ENCODE measurements at places on chromosomes 13 and 19.

GRCh38 chr13:21967871-21968270, 297.0 kb downstream of the FGF9 start:
- no peak for DNase-seq

DNA sequence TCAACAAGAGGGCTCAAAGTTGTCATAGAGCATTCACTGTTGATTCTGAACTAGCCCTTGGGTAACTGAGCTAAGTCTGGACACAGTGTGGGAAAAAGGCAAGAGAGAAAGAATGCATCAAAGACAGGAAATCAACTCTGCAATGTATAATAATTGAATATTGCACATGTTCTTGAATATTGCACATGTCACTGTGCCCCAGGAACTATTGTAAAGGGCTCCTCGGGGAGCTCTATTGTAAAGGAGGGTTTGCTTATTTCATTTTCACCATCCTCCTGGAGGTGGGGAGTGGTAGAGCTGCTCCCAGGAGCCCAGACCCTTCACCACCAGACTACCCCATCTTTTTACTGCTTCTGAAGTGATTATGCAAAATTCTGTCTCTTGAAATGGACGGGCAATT, 44.4 kb upstream of the ITM2B start:
- no peak for DNase-seq

GRCh38 chr19:8089664-8090601, 37.4 kb downstream of the CCL25 start:
- no peak for DNase-seq

GRCh38 chr13:79475569-79475968, 5.4 kb upstream of the NDFIP2 start:
- no peak for DNase-seq

GRCh38 chr13:22077205-22077683, 406.4 kb downstream of the FGF9 start:
- no peak for DNase-seq

DNA sequence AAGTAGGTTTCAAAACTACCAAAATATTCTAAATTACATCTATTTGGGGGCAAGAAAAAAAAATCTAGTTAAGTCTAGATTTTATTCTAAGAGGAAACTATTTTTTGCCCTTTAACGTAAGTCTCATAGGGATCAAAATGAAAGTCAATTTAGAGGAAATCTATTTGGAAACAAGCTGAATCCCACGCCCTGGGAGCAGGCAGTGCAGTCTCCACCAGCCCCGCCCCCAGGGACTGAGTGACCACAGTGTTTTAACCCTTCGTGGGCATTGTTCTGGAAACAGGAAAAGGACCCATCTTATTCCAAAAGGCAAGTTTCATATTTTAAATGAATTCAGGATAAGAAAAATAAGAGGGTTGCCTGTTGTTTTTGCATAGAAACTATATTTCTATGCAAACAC, 209.7 kb downstream of the SPRY2 start:
- DNase-seq = no peak

GRCh38 chr19:46717034-46717715, at the start of gene PRKD2:
TSS of gene PRKD2 (minus strand) at chr19:46717114. CDS start at chr19:46716370, 744 bp downstream.
- DNase-seq = peak; percentile 48

- DNase-seq = no peak
Observed at GRCh38 chr13:28387740-28388501, 107.0 kb downstream of the FLT1 start.

- no peak for DNase-seq
Observed at GRCh38 chr13:39825886-39826285, 170.4 kb downstream of the COG6 start.

DNA sequence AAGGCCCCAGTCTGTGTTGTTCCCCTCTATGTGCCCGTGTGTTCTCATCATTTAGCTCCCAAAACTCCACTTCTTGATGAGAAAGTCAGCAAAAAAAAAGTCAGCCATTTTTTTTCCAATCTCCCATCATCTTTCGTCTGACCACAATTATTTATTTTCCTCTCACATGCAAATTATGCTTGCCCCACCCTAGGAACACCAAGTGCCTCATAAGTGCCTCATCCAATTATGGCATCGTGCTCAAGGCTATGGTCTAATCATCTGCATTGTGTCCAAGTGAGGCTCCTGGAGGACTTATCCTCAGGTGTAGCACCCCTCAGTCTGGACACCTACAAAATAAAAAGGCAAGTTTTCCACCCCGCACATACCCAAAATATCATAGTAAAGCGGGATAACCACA, 20.8 kb upstream of the IPO5 start:
- no peak for DNase-seq

DNA sequence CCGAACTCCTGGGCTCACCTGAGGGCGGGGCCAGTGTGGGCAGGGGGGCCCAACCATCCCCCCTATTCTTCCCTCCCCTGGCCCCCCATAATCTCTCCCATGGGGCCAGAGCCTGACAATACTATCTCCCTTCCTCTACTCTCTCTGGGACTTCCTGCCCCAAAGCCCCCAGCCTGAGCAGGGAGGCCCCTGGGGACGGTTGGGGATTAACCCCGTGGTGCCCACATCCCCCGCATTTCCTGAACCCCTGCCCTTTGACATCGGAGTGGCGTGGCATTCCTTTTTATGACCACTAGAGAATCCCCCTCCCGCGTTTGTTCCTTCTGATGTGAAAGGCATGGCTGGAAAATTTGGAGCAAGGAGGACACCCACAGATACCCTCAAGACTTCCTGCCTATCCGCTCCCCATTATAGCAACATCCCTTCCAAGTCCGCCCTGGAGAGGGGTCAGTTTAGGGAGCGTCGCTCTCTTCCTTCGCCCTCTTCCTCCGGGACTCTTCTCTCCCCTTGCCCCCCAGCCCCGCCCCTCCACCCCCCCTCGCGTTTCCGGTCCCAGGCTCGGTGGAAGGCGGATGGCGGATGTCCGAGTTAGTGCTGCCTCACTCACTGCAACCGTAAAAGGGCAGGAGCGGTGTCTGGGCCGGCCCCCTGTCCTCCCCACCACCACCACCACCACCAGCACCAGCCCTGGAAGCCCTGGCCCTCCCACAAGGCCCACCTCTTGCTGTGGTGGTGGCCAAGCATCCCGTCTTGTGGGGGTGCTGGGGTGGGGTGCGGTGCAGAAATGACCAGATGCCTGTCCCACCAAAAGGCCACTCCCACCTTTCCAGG, 1.8 kb downstream of the VASP start:
- DNase-seq = no peak

DNA sequence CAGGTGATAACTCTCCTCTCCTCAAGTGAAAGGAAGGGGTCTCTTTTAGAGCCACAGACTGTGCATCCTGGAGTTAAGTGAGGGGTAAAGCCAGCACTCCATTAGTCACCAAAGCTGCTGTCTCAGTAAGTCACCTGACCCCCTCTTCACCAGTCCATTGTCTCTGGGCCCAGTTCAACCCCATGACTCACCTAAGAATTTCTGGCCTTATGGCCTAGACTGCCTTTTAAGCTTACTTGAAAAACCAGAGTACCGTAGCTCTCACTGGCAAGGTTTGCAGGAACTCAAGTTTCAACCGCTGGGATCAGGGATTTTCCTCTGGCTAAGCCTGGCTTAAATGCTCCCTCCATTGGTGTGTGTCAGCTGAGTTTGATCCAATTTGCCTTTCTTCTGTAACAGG, 23.4 kb upstream of the EID2 start:
- DNase-seq = no peak

DNA sequence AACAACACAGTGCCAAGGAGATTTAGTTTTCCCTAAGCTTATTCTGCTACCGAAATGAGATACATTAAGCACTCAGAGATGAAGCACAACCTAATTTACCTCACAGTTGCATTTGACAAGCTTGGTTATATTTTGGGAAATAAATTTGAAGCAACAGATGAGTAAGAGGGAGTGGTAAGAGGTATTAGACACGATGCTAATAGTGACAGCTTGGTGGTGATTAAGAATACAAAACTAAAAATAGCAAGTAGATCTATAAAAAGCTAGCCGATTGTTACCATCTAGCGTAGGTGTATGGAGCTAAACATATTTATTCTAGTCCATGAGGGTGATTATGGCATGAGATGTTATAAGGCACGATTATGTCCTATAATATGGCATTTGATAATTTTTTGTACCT, 208.5 kb downstream of the PCCA start:
- no peak for DNase-seq

DNA sequence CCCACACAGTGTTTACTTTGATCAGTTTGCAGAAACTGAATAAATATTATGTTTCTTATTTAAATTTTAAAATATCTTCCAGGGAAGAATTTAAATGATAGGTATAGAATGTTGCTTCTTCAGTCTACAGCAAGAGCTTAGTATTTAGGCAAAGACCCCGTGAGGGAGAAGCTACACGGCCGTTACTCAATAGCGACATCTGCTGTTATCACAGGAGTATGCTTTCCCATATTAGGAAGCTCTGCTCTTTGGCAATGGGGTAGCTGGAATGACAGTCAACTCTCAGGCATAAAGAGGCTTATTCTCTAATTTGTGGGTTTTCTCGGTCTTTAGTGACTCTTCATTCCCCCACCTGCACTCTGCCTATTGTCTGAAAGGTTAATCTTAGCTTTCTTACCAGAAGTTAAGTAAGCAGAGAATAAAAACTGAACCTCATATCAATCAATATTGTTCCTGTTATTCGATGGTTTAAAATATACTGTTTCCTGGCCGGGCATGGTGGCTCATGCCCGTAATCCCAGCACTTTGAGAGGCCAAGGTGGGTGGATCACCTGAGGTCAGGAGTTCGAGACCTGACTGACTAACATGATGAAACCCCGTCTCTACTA, 13.2 kb upstream of the LHFPL6 start:
- DNase-seq = peak; percentile 58
